ENCODE measurements at places on chromosomes 2 and 18. TPM values are rescaled to one million over a fixed set of nuclear protein-coding genes. Genes with fewer than 3 reads are reported as not detected.
A peak's percentile ranks its signal among the peaks of the same experiment; 100 is the strongest.

The BIRC6 gene
- total RNA-seq = 319 TPM

The MAPK4 gene
- 1.9 TPM for total RNA-seq

The CAPN14 gene
- total RNA-seq = 0.53 TPM

The TLK1 gene
- total RNA-seq = 60.4 TPM

DNA sequence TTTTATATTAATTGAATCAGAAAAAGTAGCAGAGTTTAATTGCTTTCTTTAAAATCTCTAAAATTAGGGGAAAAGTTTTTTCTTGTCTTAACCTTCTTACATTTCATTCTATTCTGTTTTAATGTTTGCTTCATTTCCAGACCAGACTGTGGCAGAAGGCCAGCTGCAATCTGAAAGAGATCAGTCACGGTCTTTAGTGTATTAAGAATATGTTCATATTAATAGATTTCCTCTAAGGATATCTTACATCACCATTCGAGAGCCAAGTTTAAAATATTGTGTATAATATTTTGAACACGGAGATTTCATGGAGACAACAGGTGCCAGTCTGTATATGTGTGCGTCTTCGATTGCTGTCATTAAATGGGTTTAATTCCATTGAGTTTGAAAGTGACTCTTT lies 230.9 kb upstream of the ZSWIM2 start:
- no peak overlapping the region for H3K27ac ChIP-seq
- H3K36me3 ChIP-seq = no peaks in the 10 kb centered on the region
- no peaks in the 10 kb centered on the region for H3K27me3 ChIP-seq
- H3K4me3 ChIP-seq = no peak overlapping the region
- no peaks in the 10 kb centered on the region for H3K4me1 ChIP-seq
- no peak for DNase-seq

- H3K4me3 ChIP-seq = no peak overlapping the region
- H3K27me3 ChIP-seq = no peaks in the 10 kb centered on the region
- H3K4me1 ChIP-seq = peaks cover 19% of the 10 kb centered on the region
These were observed 58.3 kb upstream of the TRIB2 start for GRCh38 chr2:12658310-12658945.

DNA sequence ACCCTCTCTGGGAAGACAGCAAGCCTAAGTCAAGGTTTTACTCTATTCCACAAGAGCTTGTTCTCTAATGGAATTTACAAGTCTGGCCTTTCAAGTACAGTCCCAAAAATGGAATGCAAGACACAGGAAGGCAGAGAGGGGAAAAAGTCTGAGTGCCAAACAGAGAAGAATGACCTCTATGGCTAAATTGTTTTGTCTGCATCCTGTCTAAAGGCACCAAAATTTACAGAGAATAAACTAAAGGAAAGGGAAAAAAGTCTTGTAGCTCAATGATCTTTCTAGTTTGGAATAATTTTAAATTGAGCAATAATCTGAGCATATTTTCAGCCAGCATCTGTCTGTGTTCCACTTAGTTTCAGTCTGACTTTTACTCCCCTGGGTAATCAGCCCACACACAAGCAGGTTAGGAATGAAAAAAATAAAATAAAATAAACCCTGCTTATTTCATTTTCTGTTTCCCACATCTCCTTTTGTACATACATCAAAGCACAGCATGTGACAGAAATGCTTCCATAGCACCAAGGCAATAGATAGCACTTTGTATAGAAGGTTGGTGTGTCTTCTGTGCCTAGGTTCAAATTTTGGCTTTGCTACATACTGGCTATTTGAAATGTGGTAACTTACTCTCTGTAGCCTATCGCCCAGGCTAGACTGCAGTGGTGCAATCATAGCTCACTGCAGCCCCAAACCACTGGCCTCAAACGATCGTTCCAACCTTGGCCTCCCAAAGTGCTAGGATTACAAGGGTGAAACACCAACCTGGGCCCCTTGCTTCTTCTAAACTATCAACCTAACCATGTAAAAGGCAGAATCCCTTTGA lies 105.1 kb downstream of the SLC8A1 start:
- no peaks in the 10 kb centered on the region for H3K36me3 ChIP-seq
- H3K27ac ChIP-seq = no peak overlapping the region
- H3K27me3 ChIP-seq = no peaks in the 10 kb centered on the region
- H3K4me1 ChIP-seq = no peaks in the 10 kb centered on the region
- no peak for DNase-seq
- no peak overlapping the region for H3K4me3 ChIP-seq

- no peak for DNase-seq
- no peaks in the 10 kb centered on the region for H3K36me3 ChIP-seq
- H3K27me3 ChIP-seq = no peaks in the 10 kb centered on the region
- H3K4me3 ChIP-seq = no peak overlapping the region
These were observed 91.4 kb upstream of the RBMS1 start for GRCh38 chr2:160584972-160585494.

DNA sequence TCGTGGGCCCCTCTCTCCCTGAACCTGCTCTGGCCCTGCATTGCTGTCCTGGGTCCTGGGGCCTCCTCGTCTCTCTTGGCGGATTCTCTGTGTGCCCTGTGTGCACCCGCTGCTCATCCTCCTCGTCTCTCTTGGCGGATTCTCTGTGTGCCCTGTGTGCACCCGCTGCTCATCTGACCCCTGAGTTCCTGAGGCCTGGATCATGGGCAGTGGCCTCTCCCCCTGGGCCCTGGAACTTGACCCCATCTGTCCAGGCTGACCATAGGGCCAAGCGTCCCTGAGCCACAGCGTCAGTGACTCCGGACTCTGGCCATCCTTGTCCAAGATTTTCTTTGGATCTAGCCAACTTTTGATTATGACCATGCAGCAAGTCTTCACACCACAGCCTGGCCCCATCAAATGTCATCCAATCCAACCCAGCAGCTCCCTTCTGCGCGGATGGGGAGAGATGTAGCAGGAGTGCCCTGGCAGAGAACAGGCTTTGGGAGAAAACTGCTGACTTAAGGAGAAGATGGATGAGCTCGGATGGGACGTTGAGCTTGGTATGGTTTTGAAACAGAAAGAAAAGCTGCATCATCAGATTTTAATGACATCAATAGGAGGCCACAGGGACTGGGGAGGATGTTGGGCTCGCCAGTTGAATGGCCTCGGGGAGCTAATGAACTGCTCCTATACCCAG lies 455.1 kb upstream of the HS6ST1 start:
- no peak overlapping the region for H3K27ac ChIP-seq
- H3K4me1 ChIP-seq = no peaks in the 10 kb centered on the region
- no peaks in the 10 kb centered on the region for H3K36me3 ChIP-seq
- H3K4me3 ChIP-seq = no peak overlapping the region
- no peaks in the 10 kb centered on the region for H3K27me3 ChIP-seq
- no peak for DNase-seq

DNA sequence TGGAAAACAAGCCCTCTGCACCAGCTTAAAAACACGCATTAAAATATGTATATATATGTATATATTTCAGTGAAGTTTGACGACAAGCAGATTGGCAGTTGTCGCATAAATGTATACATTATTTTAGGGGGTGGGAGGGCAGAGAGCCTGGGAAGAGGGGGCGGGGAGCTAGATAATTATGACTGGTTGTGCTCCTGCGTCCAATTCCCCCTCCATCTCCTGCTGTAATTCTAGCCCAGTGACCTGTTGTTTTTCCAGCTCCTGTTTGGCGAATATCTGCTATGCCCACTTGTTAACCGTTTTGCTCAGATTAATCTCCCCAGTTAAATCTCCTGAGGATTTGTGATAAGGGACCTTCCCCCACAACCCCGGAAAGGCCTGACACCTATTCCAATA lies 656 bp downstream of the UNC80 start:
- no peak for DNase-seq
- H3K36me3 ChIP-seq = no peaks in the 10 kb centered on the region
- H3K27ac ChIP-seq = no peak overlapping the region
- H3K4me3 ChIP-seq = peak overlapping the region; percentile 40
- H3K4me1 ChIP-seq = peaks cover 7% of the 10 kb centered on the region
- peaks cover 16% of the 10 kb centered on the region for H3K27me3 ChIP-seq

DNA sequence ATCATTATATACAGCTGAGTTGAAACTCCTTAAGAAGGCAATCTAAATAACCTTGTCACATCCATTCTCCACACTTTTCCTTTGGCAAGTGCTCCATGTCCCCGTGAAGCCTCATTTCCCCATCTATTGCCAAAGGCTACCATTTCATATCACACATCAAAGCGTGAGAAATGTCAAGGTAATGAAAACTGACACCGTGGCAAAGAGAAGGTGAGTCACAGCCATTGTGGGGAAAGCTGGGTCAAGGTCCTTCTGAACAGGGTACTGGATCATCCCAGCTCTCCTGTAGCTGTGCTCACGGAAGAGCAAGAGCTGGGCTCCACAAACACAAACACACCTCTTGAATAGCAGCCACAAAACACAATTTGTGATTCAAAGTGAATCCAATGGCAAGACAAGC lies 58.2 kb upstream of the REG3G start:
- H3K36me3 ChIP-seq = no peaks in the 10 kb centered on the region
- no peak overlapping the region for H3K27ac ChIP-seq
- no peaks in the 10 kb centered on the region for H3K27me3 ChIP-seq
- H3K4me3 ChIP-seq = no peak overlapping the region

- no peaks in the 10 kb centered on the region for H3K36me3 ChIP-seq
- H3K27me3 ChIP-seq = no peaks in the 10 kb centered on the region
- H3K27ac ChIP-seq = no peak overlapping the region
- H3K4me1 ChIP-seq = no peaks in the 10 kb centered on the region
These were observed 112.7 kb downstream of the XRCC5 start for GRCh38 chr2:216221811-216222210.

DNA sequence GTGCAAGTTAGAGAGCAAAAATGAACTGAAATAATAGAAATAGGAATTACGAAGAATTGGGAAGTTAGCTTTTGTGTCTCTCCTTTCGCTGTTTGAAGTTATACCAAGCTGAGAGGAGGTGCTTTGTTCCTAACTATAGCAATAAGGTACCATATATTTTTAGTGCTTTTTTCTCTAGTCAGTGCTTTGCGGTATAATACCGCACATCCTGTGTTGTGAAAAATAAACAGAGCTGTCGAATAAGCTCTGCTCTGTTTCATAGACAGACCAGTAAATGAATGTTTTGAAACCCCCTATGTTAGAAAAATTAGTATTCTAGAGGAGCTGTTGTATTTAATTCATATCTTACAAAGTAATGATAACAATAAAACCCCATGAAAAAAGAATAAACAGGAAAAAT lies 130.8 kb downstream of the MAP4K4 start:
- H3K27ac ChIP-seq = no peak overlapping the region
- H3K36me3 ChIP-seq = peaks cover 28% of the 10 kb centered on the region
- DNase-seq = no peak
- H3K27me3 ChIP-seq = no peaks in the 10 kb centered on the region
- H3K4me1 ChIP-seq = peaks cover 28% of the 10 kb centered on the region

Measured in suprapubic skin (tissue), 4 donors.